Panc1 (cell line): ENCODE measurements at places on chromosomes 1 and 21. TPM values are rescaled to one million over a fixed set of nuclear protein-coding genes. Genes with fewer than 3 reads are reported as not detected.

DNA sequence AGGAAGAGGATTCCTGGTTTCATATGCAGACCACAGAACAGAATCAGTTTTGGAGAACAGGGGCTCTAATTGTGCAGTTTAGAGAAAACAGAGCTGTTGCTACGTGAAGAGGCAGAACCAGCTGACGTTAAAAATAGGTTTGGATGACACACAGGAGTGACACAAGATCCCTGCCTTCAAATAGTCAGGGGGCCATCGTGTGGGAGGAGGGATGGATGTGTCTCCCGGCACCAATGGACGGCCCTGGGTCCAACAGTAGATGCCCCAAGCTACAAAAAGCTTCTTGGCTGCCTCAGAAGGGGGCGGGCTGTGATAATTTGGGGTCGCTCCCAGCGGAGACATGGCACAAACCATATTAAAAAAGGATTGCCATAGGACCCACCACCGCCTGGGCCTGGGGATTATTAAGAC, 87.8 kb downstream of the MRPL37 start:
- DNase-seq, result no peak

- peak; percentile 98 for DNase-seq
Measured at GRCh38 chr1:155983191-155984024, 5.1 kb upstream of the ARHGEF2 start.

- no peak for DNase-seq
Measured at GRCh38 chr1:218667781-218668516, 322.8 kb downstream of the TGFB2 start.

DNA sequence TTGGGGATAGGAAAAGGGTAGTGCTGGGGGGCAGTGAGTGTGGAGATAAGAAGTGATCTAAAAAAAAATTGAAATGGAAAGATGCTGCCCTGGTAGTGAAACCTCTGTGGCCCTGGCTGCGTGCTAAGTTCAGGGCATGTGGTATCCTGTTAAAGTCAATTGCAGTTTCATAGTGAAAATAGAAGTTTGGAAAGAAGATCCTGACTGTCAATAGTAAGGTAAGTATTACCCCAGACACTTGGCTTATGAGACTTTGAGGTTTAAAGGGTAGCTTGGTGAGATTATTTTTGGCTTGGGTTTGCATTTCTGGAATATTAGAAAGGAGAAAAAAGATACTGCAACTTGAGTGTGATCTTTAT, 6.8 kb downstream of the ARID1A start:
- no peak for DNase-seq

DNA sequence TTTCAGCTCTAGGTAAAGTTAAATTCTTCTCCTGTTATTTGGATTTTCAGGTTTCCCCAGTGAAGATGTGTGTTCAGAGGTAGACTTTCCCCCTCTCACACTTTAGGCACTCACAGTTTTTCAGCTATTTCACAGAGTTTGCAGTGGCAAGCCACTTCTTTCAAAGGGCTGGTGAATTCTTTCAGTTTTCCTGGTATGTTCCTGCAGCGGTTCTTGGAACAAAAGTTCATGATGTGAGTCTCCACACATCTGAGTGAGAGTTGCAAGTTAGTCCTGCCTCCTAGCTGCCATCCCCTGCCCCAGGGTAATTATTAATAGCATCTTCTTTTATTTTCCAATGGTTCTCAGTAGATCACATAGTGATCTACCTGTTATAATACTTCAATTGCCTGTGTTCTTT, 27.3 kb upstream of the CD84 start:
- no peak for DNase-seq

DNA sequence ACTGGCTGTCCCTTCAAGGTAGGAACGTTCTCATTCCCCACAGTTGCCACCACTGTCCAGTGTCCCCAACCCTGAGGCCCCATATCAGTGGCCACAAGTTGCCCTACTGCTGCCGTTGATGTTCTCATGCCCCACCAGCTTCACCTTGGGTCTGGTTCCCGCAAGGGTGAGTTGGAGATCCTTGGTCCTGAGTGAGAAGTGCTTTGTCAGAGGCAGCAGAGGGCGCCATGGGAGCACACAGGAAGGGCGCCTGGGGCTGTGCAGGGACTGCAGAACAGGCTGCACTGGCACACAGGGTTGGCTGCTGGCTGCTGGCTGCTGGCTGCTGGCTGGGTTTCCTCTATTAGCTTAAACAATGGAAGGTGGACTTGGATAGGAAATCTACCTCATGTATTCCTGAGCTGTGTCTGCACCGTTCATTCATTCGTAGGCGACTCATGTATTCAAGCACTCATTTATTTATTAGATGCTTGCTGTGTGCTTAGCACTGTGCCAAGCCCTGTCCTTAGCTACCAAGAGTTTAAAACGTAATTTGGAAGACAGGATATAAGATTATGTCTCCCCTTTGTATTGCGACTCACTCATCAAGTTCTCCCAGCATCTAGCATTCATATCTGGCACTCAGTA, 2.1 kb upstream of the S100A9 start:
- no peak for DNase-seq

GRCh38 chr1:84192681-84193080, 48.6 kb downstream of the PRKACB start:
- DNase-seq, result no peak

- DNase-seq, result no peak
Measured at GRCh38 chr21:10425856-10426255, 95.5 kb upstream of the TPTE start.

GRCh38 chr1:228723921-228724320, 11.4 kb upstream of the RHOU start:
- no peak for DNase-seq

DNA sequence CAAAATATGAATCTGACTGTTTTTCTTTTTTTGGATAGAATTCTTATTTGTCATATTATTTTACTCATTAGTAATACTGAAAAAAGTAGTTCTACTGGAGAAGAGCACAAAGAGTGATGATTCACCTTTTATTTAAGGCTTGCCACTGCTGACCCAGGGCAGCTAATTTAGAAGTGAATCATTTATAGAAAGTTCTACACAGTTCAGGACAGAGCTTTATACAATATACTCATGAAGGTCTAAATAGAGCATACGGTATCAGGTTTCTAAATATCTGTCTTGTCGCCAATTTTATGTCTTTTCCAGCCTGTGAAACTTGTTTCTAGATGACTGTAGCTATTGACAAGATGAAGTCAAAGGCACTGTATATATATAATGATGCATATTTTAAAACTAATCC, 25.0 kb downstream of the GIPC2 start:
- DNase-seq, result no peak

- DNase-seq, result no peak
Measured at GRCh38 chr1:107246775-107247345, 106.0 kb downstream of the NTNG1 start.

GRCh38 chr1:178066908-178067614, 26.8 kb upstream of the RASAL2 start:
- no peak for DNase-seq

- no peak for DNase-seq
Measured at GRCh38 chr1:118661769-118662320, 326.3 kb downstream of the TBX15 start.

DNA sequence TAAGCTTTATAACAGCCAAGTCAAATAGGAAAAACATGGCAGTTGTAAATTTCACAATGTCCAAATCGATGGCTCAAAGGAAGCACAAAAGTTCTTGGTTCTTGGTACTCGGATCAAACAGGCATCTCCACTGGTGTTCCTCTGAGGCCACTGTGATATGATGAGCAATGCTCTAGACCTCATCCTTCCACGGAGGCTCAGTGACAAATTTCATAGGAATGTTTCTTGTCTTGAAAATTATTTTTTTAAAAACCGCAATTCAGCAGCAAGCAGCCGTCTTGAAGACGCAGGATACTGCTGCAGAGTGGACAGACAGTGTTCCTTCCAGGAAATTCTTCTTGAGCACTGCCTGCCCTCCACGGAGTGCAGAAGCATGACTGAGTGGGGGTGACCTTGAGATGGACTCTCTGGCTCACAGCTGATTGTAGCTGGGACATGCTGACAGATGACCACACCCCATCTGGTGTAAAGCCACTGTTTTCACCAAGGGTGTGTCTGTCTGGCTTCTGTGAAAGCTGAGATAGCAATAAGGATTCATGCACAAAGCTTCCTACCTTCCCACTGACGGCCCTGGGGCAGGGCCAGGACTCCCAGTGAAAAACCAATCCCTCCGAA, 61.9 kb downstream of the TIAM1 start:
- DNase-seq, result peak; percentile 18

DNA sequence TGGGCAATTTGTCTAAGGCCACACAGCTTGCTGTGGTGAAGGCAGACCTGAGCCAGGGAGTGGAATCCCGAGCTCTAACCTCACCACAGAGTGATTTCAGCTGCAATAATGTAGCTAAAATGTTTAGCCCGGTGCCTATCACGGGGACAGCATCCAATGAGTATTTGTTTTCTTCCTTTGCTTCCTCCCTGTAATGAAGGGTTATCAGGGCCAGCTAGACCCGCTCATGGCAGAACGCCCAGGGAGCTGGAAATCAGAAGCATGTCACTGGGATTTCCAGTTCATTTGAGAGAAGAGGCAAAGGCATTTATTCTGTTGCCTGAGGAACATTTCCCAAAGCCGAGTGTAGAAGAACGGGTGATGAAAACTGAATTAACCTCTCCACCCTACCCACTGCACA, 183.1 kb downstream of the ZSCAN20 start:
- DNase-seq, result no peak

- no peak for DNase-seq
Measured at GRCh38 chr1:156923670-156924477, 3.4 kb downstream of the LRRC71 start.

CLDN19 gene
- 0.05 TPM for total RNA-seq

WDR3 gene
- 30.7 TPM for total RNA-seq

DHDDS gene
- total RNA-seq, result 56.7 TPM

NEXN gene
- total RNA-seq, result 5.4 TPM

ZNF593OS gene
- not detected for total RNA-seq

TEDDM1 gene
- total RNA-seq, result not detected

ZNF670 gene
- 6.4 TPM for total RNA-seq

TAL1 gene
- total RNA-seq, result 0.05 TPM

DMBX1 gene
- 0.05 TPM for total RNA-seq

FCRL4 gene
- not detected for total RNA-seq

AMY2B gene
- total RNA-seq, result 1.1 TPM

CAMK1G gene
- total RNA-seq, result not detected

KIF2C gene
- 69.4 TPM for total RNA-seq

NGF gene
- not detected for total RNA-seq

ABCD3 gene
- 40.5 TPM for total RNA-seq
